DND-41 (cell line): ENCODE measurements at places on chromosomes 13 and 19.

DNA sequence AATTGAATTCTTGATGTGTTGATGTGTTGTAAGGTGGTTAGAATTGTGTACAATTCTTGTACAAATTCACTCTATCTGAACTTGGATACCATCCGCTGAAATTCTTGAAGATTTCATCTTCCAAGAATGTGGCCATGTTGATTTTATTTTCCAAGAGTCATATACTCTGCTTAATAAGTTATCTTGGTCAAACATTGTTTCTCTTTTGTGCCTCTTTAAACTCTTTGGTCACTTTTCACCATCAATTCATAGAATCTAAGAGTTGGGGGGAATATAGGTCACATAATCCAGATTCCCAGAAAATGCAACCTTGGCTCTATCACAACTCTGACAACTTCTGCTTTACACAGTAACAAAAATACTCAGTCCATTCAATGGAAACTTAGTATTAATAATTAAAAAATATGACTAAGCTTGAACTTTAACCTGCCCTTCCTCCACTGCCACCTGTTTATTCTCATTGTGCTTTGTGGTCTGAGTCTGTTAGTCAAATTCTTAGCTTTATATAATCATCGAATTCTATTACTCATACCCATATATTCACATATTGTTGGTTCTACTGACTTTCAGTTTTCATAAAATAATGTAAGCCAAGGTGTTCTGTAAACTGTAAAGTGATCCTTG, 373.2 kb downstream of the LMO7 start:
- H3K4me3 ChIP-seq = no peak overlapping the region
- H3K27me3 ChIP-seq = peaks cover 2% of the 10 kb centered on the region
- no peaks in the 10 kb centered on the region for H3K36me3 ChIP-seq
- no peak for DNase-seq

DNA sequence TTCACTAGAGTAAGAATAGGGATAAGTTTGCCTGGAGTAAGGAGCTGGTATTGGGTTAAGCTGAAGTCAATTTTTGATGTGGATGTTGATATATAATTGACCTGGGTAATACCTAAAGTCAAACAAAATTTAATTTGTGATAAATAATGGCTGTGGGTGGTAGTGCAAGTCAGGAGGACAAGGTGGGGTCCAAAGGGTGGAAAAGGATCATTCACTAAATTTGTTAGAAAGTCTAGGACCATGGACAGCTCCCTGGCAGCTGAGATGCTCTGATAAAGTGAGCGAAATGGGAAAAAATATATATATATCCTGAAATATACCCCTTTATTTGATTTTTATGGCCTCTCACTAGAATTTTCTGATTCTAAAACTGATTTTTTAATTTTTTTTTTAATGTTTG, 463.5 kb downstream of the GPC6 start:
- H3K4me1 ChIP-seq = no peaks in the 10 kb centered on the region
- no peak overlapping the region for H3K27ac ChIP-seq
- H3K36me3 ChIP-seq = no peaks in the 10 kb centered on the region

DNA sequence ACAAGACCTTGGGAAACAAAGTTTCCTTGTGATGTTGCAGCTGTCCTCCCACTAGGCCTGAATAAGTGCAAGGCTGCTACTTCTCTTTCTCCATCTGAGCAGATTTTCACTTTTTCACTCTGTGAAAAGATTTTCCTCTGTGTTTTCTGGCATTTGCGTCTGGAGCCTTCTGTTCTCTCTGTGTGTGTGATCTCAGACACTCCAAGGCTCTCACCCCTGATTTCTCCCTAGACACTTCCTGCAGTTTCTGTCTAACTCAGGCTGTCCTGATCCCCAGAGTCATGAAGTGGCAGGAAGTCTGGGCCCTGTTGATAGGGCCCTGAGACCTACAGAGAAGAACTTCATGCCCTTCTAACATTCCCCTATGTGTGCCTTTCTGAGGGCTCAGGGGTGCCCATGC, 37.2 kb downstream of the SIGLEC7 start:
- H3K27ac ChIP-seq = no peak overlapping the region
- H3K27me3 ChIP-seq = peaks cover 14% of the 10 kb centered on the region
- H3K4me3 ChIP-seq = no peak overlapping the region
- H3K36me3 ChIP-seq = no peaks in the 10 kb centered on the region

- no peaks in the 10 kb centered on the region for H3K4me1 ChIP-seq
- no peaks in the 10 kb centered on the region for H3K36me3 ChIP-seq
- H3K27me3 ChIP-seq = no peaks in the 10 kb centered on the region
- no peak overlapping the region for H3K27ac ChIP-seq
- DNase-seq = no peak
Observed at GRCh38 chr13:18995259-18995873, 186.3 kb downstream of the TUBA3C start.

DNA sequence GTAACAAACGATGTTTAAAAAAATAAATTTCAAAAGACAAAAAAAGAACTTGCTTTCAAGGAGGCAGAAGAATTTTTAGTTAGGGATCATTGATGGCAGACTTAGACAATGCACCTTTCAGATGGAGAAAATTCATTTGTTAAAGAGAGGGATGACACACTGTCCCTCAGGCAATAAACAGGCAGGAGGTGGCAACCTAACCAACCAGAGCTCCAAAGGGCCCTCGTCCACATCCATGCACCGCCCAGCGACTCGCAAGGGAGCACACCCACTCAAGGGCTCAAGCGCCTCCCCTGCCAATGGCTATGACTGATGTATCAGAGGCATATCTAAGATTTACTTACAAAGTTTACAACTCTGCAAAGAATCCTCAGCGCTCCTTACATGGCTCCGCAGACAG, 81.9 kb downstream of the TUBGCP3 start:
- H3K4me3 ChIP-seq = no peak overlapping the region
- H3K27me3 ChIP-seq = no peaks in the 10 kb centered on the region
- H3K4me1 ChIP-seq = no peaks in the 10 kb centered on the region
- DNase-seq = no peak

- H3K27ac ChIP-seq = no peak overlapping the region
- H3K4me1 ChIP-seq = no peaks in the 10 kb centered on the region
- H3K27me3 ChIP-seq = no peaks in the 10 kb centered on the region
- no peak overlapping the region for H3K4me3 ChIP-seq
- no peak for DNase-seq
- no peaks in the 10 kb centered on the region for H3K36me3 ChIP-seq
Observed at GRCh38 chr13:83731113-83731512, 151.2 kb downstream of the SLITRK1 start.

DNA sequence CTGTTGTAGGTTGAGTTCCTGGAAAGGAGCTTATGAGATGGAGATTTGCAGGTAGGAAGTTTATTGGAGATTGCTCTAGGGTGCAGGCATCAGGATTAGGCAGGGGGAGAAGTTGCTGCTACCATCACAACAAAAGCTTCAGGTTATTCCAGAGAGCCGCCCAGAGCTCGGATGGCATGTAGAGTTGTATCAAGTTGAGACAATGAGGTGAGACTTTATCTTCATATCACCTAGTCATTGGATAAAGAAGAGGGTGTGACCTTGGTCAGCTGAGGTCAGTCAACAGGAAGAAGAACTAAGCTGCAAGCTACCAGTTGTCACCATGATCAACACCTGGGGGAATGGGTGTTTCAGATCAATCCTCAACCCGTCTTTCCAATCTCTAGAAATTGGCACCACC, 342.0 kb downstream of the RFC3 start:
- no peak overlapping the region for H3K4me3 ChIP-seq
- H3K27me3 ChIP-seq = peaks cover 3% of the 10 kb centered on the region
- no peak for DNase-seq
- H3K4me1 ChIP-seq = no peaks in the 10 kb centered on the region
- H3K27ac ChIP-seq = no peak overlapping the region

GRCh38 chr19:50690439-50690838, 29.2 kb downstream of the SHANK1 start:
- H3K27ac ChIP-seq = no peak overlapping the region
- no peak overlapping the region for H3K4me3 ChIP-seq
- no peaks in the 10 kb centered on the region for H3K27me3 ChIP-seq
- no peaks in the 10 kb centered on the region for H3K36me3 ChIP-seq
- no peak for DNase-seq

DNA sequence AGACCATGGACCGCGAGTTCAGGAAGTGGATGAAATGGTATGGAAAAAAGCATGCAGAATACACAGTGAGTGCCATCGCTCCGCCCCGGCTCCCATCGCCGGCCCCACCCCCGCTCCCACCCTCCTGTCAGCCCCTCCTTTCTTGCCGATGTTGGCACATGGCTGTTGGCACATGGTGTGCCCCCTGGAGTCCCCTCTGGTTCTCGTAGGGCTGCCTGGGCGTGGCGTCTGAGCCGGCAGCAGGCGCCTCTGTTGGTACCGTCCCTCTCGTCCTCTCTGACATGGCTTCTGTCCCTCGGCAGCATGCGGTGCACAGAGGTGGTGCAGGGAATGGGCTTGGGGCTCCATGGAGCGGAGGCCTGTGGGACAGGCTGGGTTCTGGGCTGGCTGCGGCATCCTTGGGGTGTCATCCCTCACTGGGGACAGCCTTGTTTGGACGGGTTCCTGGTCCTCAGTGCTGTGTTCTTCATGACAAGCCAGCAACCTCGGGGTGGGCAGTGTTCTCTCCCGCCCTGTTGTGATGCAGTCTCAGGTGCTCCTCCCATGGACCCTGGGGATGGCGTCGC, 30.9 kb downstream of the DOT1L start:
- no peaks in the 10 kb centered on the region for H3K4me1 ChIP-seq
- H3K27ac ChIP-seq = no peak overlapping the region
- no peaks in the 10 kb centered on the region for H3K27me3 ChIP-seq
- no peak overlapping the region for H3K4me3 ChIP-seq
- no peak for DNase-seq
- peaks cover 98% of the 10 kb centered on the region for H3K36me3 ChIP-seq

DNA sequence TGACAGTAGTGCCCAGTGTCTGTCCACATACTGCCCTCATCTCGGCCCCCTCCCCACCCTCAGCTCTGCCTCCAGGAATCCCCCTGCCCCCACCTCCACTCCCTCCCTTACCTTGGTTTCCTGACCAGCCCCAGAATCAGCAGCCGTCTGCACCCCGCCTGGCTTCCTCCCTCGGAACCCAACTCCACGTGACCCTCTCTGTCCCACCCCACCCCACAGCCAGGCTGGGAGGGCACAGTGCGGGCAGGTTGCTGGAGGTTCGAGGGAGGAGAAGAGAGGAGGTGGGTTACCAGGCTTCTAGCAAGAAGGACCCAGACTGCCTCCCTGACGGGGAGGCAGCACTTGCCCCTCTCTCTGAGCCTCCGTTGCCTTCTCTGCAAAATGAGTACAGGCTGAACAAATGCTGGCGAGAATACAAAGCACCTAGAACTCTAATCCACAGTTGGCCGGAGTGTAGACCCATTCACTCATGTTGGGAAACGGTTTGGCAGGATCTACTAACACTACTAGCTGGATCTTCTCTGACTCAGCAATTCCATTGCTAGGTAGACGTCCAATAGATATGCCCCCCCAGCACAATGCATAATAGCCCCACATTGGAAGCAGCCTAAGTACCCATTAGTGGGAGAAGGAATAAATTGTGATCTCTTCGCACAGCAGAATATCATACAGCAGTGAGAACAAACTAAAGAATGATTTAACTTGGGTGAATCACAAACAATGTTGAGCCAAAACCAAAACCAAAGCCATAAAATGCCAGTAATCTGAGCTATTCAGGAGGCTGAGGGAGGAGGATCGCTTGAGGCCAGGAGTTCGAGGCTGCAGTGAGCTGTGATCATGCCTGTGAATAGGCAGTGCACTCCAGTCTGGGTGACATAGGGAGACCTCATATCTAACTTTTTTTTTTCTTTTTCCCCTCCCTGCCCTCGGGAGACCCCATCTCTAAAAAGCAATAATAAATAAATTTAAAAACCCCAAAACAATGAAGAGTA, at the start of gene RASAL3:
RASAL3 (minus strand) TSS at position 151 of the 992 bp plus-strand sequence. CDS start 186 bp downstream, outside the sequence.
- peak within 1 kb of the TSS; percentile 94 for H3K27ac ChIP-seq
- no peaks in the 10 kb centered on the region for H3K27me3 ChIP-seq
- H3K36me3 ChIP-seq = peaks cover 28% of the 10 kb centered on the region

GRCh38 chr19:51001515-51001914, at the start of gene KLK8:
Gene KLK8, minus strand, starts transcription at chr19:51001604. Its CDS starts 437 bp downstream, at chr19:51001167.
- H3K36me3 ChIP-seq = no peaks in the 10 kb centered on the region
- no peaks in the 10 kb centered on the region for H3K27me3 ChIP-seq
- no peaks in the 10 kb centered on the region for H3K4me1 ChIP-seq
- DNase-seq = no peak
- no peak within 1 kb of the TSS for H3K27ac ChIP-seq
- no peak within 1 kb of the TSS for H3K4me3 ChIP-seq

GRCh38 chr19:38538793-38539528, 78.8 kb downstream of the MAP4K1 start:
- no peak for DNase-seq
- no peak overlapping the region for H3K27ac ChIP-seq
- H3K27me3 ChIP-seq = no peaks in the 10 kb centered on the region
- no peaks in the 10 kb centered on the region for H3K36me3 ChIP-seq
- H3K4me1 ChIP-seq = peaks cover 6% of the 10 kb centered on the region
- H3K4me3 ChIP-seq = no peak overlapping the region

GRCh38 chr19:29777781-29778309, 33.9 kb upstream of the CCNE1 start:
- no peaks in the 10 kb centered on the region for H3K36me3 ChIP-seq
- no peak for DNase-seq
- no peak overlapping the region for H3K4me3 ChIP-seq
- H3K27me3 ChIP-seq = peaks cover 5% of the 10 kb centered on the region
- no peaks in the 10 kb centered on the region for H3K4me1 ChIP-seq

DNA sequence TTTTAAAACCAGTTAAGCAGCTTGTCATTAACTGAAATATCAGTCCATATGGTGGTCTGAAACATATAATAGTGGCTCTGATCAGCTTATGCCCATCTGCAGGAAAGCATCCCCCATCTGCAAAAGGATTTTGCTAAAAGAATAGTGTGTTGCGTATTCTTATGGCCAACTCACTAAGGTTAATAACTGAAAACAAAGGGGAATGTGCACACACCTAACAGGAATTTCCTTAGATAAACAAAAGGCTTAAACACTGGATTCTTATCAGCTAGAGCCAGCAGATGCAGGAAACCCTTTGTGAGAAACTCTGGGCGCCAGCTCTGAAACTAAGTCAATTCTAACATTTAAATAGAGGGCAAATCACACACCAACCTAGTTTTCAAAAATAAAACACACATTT, 22.1 kb downstream of the VPS36 start:
- peaks cover 72% of the 10 kb centered on the region for H3K36me3 ChIP-seq
- H3K27ac ChIP-seq = no peak overlapping the region
- no peaks in the 10 kb centered on the region for H3K27me3 ChIP-seq
- H3K4me1 ChIP-seq = no peaks in the 10 kb centered on the region

GRCh38 chr19:35083691-35084508, 31.7 kb upstream of the FXYD3 start:
- DNase-seq = no peak
- H3K27ac ChIP-seq = no peak overlapping the region
- no peaks in the 10 kb centered on the region for H3K4me1 ChIP-seq
- no peak overlapping the region for H3K4me3 ChIP-seq

GRCh38 chr13:25905611-25906010, 146.2 kb downstream of the SHISA2 start:
- no peak for DNase-seq
- H3K27me3 ChIP-seq = no peaks in the 10 kb centered on the region
- H3K4me1 ChIP-seq = peaks cover 64% of the 10 kb centered on the region
- no peaks in the 10 kb centered on the region for H3K36me3 ChIP-seq
- no peak overlapping the region for H3K4me3 ChIP-seq

- DNase-seq = no peak
- no peaks in the 10 kb centered on the region for H3K36me3 ChIP-seq
- H3K27ac ChIP-seq = no peak overlapping the region
- H3K4me1 ChIP-seq = no peaks in the 10 kb centered on the region
- H3K4me3 ChIP-seq = no peak overlapping the region
Observed at GRCh38 chr13:29957320-29957719, 106.9 kb upstream of the UBL3 start.

GRCh38 chr19:10027158-10027997, 14.1 kb downstream of the RDH8 start:
- H3K4me1 ChIP-seq = peaks cover 8% of the 10 kb centered on the region
- no peaks in the 10 kb centered on the region for H3K36me3 ChIP-seq
- H3K4me3 ChIP-seq = no peak overlapping the region
